ENCODE measurements at places on chromosomes 13 and 19. TPM values are rescaled to one million over a fixed set of nuclear protein-coding genes. Genes with fewer than 3 reads are reported as not detected.

Gene URAD
- not detected for total RNA-seq

Gene FBXO27
- not detected for total RNA-seq

Gene FCAR
- 0.43 TPM for total RNA-seq

Gene R3HDM4
- 261 TPM for total RNA-seq

Gene ZSCAN4
- not detected for total RNA-seq

Gene TMC4
- total RNA-seq: not detected

Data from CD8-positive, alpha-beta T cell (primary cell).